CD8-positive, alpha-beta memory T cell (primary cell): ENCODE measurements at places on chromosomes 4 and X. TPM values are rescaled to one million over a fixed set of nuclear protein-coding genes. Genes with fewer than 3 reads are reported as not detected.

NDST4 gene
- not detected for total RNA-seq

PABPC5 gene
- total RNA-seq = not detected

CLCN5 gene
- 4.0 TPM for total RNA-seq

MAGEC2 gene
- total RNA-seq = not detected

STATH gene
- not detected for total RNA-seq

GLRA3 gene
- not detected for total RNA-seq

CT47B1 gene
- total RNA-seq = not detected

PARM1 gene
- not detected for total RNA-seq

SGMS2 gene
- 0.61 TPM for total RNA-seq

- no peak overlapping the region for H3K27ac ChIP-seq
- no peaks in the 10 kb centered on the region for H3K27me3 ChIP-seq
- H3K36me3 ChIP-seq = no peaks in the 10 kb centered on the region
- H3K4me3 ChIP-seq = no peak overlapping the region
- H3K4me1 ChIP-seq = peaks cover 41% of the 10 kb centered on the region
These were observed 128.4 kb upstream of the TBL1X start for GRCh38 chrX:9336456-9336855.

DNA sequence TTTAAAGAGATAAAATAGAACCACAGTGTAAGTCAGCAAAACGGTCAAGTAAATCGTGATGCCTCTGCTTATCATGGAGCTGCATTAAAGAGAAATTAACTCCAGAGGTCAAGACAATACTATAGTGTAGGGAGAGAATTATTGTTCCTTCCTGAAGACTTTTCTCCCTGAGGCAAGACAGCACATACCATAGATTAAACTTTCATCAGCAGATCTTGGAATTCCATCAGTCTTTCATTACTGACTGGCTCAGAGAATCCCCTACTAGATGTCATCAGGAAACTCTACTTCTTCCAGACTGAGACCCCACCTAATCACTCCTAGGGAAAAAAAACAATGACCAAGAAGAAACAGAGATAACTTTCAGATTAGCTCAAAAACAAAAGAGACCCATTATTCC, 131.3 kb downstream of the NSUN7 start:
- no peak overlapping the region for H3K4me3 ChIP-seq
- no peak for DNase-seq
- H3K36me3 ChIP-seq = no peaks in the 10 kb centered on the region
- no peak overlapping the region for H3K27ac ChIP-seq
- H3K4me1 ChIP-seq = no peaks in the 10 kb centered on the region

DNA sequence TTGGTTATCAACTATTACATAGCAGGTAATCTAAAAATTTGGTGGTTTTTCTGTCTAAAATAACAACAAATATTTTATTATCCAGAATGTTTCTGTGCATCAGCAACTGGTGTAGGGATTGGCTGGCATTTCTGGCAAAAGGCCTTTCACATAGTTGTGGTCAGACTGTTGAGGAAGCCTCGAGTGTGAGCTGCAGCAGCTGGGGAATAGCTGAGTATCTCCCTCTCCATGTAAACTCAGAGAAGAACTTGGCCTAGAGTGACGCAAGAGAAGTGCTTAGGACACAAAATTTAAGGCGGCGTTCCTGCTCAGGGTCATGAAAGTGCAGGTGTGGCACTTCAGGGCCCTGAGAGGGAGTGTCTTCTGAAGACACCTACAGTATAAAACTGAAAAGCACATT, 558.9 kb downstream of the SPOCK3 start:
- no peak for DNase-seq
- H3K36me3 ChIP-seq = no peaks in the 10 kb centered on the region
- no peaks in the 10 kb centered on the region for H3K4me1 ChIP-seq
- no peak overlapping the region for H3K4me3 ChIP-seq
- H3K27me3 ChIP-seq = no peaks in the 10 kb centered on the region

DNA sequence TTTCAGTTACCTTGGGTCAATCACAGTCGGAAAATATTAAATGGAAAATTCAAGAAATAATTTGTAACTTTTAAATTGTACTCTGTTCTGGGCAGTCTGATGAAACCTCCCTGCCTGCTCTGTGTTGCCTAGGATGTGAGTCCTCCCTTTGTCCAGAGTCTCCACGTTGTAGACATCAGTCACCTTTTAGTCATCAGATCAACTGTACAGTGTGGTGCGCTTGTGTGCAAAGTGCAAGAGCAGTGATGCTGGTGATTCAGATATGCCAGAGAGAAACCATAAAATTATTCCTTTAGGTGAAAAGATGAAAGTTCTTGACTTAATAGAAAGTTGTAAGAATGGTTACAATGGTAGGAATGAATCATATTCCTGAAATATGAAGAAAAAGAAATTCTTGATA, 1.4 kb downstream of the SPATA4 start:
- H3K27ac ChIP-seq = no peak overlapping the region
- no peak for DNase-seq
- no peaks in the 10 kb centered on the region for H3K36me3 ChIP-seq
- no peaks in the 10 kb centered on the region for H3K27me3 ChIP-seq

- H3K27me3 ChIP-seq = no peaks in the 10 kb centered on the region
- no peak overlapping the region for H3K27ac ChIP-seq
- no peak overlapping the region for H3K4me3 ChIP-seq
- H3K36me3 ChIP-seq = no peaks in the 10 kb centered on the region
These were observed 5.5 kb upstream of the MMAA start for GRCh38 chr4:145613566-145614232.

DNA sequence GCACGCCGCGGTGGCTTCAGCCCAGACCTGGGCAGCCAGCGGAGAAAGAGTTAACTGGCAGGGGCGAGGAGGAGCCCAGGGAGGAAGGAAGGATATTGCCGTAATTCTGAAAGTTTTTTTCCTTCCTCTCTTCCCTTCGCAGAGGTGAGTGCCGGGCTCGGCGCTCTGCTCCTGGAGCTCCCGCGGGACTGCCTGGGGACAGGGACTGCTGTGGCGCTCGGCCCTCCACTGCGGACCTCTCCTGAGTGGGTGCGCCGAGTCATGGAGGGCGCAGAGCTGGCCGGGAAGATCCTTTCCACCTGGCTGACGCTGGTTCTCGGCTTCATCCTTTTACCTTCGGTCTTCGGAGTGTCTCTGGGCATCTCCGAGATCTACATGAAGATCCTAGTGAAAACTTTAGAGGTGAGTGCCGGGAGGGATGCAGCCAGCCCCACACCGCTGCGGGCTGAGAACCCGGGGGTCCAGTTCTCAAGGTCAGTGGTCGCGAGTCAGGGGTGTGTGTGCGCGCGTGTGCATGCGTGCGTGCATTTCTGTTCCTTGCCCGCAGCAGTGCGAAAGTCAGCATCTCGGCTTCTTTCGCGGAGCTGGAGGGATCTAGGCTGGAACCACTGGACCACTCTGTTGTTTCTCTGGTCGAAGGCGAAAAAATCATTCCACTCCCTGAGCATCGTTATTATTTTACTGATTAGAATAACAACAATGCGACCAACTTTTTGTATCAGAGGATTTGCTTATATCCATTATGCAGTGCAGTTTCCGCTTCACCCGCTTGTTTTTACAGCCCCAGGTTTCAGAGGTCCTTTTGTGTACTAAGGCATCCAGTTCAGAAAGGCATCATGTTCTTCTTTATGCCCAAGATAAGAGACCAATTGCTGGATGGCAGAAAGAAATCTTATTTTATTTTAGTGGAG, 709 bp downstream of the GPAT3 start:
- H3K36me3 ChIP-seq = no peaks in the 10 kb centered on the region
- no peaks in the 10 kb centered on the region for H3K27me3 ChIP-seq
- H3K27ac ChIP-seq = peak overlapping the region; percentile 53
- no peak for DNase-seq
- H3K4me3 ChIP-seq = peak overlapping the region; percentile 72

- H3K4me3 ChIP-seq = no peak overlapping the region
- no peaks in the 10 kb centered on the region for H3K36me3 ChIP-seq
- H3K27me3 ChIP-seq = no peaks in the 10 kb centered on the region
These were observed 41.1 kb downstream of the DDIT4L start for GRCh38 chr4:100149190-100149589.

- no peak for DNase-seq
- no peaks in the 10 kb centered on the region for H3K36me3 ChIP-seq
- no peaks in the 10 kb centered on the region for H3K4me1 ChIP-seq
- H3K4me3 ChIP-seq = no peak overlapping the region
These were observed 269.6 kb downstream of the DKK2 start for GRCh38 chr4:106766519-106766918.

DNA sequence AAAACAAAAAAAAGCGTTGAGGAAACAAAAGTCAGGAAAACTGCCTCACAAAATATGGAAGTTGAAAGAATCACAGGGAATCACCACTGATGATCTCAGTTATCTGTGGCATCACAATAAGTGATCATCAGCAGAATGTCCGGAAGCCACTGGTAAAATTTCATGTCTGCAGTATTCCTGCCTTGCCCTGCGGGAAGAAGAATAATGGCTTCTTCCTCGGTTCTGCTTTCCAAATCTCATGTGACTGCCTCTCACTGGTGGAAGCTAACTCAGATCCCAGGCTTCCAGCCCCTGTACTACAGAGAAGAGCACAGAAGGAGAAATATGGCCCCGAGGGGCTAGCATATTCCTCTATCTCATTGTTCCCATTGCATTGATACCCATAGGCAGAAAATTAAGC, 12.7 kb upstream of the ZNF330 start:
- no peaks in the 10 kb centered on the region for H3K4me1 ChIP-seq
- H3K4me3 ChIP-seq = no peak overlapping the region
- H3K27ac ChIP-seq = no peak overlapping the region

DNA sequence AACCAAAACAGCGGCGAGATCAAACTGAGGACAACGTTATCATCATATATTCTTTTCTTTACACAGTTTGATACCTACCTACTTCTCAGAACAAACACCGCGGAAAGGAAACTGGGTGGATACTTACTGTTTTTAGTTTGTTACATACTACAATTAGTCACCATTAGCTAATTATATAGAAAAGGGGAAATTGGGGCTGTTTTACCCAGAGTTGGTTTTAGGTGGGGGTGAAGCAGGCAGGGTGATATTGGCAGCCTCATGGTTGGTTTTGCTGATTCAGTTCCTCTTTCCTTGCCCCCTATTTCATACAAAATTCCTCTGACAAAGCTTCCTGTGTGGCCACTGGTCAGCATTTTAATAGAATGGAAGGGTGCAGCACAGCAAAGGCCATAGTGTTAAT, 77.8 kb downstream of the SORBS2 start:
- no peaks in the 10 kb centered on the region for H3K36me3 ChIP-seq
- H3K4me1 ChIP-seq = no peaks in the 10 kb centered on the region
- H3K4me3 ChIP-seq = no peak overlapping the region
- DNase-seq = no peak

DNA sequence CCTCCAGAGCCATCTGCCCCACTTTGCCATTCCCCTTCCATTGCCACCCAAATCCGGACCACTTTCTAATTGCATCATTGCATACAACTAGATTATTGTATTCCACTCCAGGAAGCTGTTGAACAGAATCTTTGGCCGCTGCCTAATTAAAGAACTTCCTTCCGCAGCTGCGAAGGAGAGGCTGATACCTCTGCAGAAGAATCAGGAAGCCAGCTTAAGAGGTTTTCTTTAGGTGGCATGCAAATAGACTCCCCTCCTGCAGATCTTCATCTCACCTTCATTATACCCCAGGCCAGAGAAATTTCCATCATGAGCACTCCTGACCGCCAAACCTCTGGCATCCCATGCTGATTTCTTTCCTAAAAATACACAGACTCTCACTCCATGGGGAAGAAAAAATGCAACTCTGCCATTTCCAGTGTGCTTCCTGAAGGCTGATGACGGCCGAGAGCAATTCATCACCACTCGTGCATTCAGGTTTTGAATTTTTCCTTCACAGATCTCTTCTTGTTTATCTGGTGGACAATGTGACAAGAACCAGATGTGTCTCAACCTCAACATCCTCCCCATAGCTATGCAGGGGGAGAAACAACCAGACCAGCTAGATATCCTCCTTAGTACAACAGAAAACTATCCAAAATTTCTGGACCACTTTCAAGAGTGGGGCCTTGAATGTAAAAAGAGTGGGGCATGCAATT, 31.2 kb downstream of the LGI2 start:
- H3K27me3 ChIP-seq = no peaks in the 10 kb centered on the region
- no peaks in the 10 kb centered on the region for H3K4me1 ChIP-seq
- no peaks in the 10 kb centered on the region for H3K36me3 ChIP-seq
- no peak overlapping the region for H3K4me3 ChIP-seq
- no peak for DNase-seq

DNA sequence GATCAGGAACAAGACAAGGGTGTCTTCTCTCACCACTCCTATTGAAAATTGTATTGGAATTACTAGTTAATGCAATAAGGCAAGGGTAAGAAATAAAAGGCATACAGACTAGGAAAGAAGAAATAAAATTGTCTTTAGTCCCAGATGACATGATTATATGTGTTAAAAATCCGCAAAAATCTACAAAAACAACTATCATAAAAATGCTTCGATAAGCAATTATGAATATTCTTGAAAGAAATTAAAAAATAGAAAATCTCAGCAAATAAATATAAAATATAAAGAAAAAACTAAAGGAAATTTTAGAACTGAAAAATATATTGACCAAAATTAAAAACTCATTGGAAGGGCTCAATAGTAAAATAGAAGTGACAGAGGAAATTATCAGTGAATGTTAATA, 243.3 kb downstream of the ZNF674 start:
- no peaks in the 10 kb centered on the region for H3K4me1 ChIP-seq
- H3K4me3 ChIP-seq = no peak overlapping the region
- H3K27me3 ChIP-seq = no peaks in the 10 kb centered on the region
- no peak for DNase-seq
- H3K27ac ChIP-seq = no peak overlapping the region

GRCh38 chr4:84994280-84994679, 27.8 kb upstream of the WDFY3 start:
- no peaks in the 10 kb centered on the region for H3K4me1 ChIP-seq
- H3K4me3 ChIP-seq = no peak overlapping the region
- H3K27ac ChIP-seq = no peak overlapping the region
- DNase-seq = no peak

GRCh38 chrX:42823443-42823842, 45.5 kb upstream of the PPP1R2C start:
- H3K27ac ChIP-seq = no peak overlapping the region
- H3K27me3 ChIP-seq = no peaks in the 10 kb centered on the region
- no peaks in the 10 kb centered on the region for H3K36me3 ChIP-seq
- DNase-seq = no peak
- H3K4me1 ChIP-seq = no peaks in the 10 kb centered on the region
- no peak overlapping the region for H3K4me3 ChIP-seq

DNA sequence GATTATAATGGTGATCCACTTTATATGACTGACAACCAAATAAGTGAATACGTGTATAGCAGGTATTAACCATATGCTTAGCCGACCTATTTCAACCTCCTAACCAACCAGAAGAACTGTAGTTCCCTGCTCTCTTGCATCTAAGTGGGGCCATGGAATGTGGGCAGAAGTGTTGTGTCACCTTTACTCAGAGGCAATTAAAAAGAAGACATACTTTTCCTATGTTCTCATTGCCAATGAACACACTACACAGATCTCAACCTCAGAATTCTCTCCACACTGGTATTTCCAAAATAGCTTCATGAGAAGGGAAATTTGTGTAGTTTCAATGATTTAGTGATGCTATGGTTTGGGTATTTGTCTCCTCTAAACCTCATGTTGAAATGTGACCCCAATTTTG, 3.2 kb upstream of the NFKB1 start:
- H3K36me3 ChIP-seq = no peaks in the 10 kb centered on the region
- peaks cover 14% of the 10 kb centered on the region for H3K4me1 ChIP-seq
- H3K4me3 ChIP-seq = no peak overlapping the region
- H3K27ac ChIP-seq = no peak overlapping the region
- no peaks in the 10 kb centered on the region for H3K27me3 ChIP-seq
- DNase-seq = no peak

- H3K27me3 ChIP-seq = no peaks in the 10 kb centered on the region
- H3K27ac ChIP-seq = no peak overlapping the region
- no peaks in the 10 kb centered on the region for H3K4me1 ChIP-seq
- H3K36me3 ChIP-seq = no peaks in the 10 kb centered on the region
- H3K4me3 ChIP-seq = no peak overlapping the region
These were observed 15.2 kb upstream of the PACRGL start for GRCh38 chr4:20684852-20685763.
